ENCODE measurements at places on chromosomes 1 and 21.

GRCh38 chr1:41241749-41242341 is at the start of gene SCMH1:
TSS of gene SCMH1 (minus strand) at chr1:41242306. CDS start at chr1:41186133, 56,173 bp downstream.
- DNase-seq = peak; percentile 92

DNA sequence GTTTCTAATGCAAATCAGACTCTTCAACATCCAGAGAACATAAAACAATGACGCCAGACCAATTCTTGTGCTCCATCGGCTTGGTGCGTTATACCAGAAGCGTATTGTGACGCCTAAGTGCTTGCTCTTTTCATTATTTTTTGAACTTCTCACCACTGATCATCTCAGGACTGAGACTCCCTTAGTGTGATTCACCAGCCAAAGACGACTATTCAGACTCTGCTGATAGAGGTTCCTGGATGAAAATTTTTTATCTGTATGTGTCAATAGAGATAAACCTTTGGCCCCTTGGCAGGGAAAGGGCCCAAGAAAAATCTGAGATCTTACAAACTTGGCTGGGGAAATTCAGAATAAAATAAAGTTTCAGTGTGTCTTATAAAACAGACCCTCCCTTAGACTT is 856 bp upstream of the GREM2 start:
- no peak for DNase-seq

- no peak for DNase-seq
Measured at GRCh38 chr1:203172184-203173010, 3.2 kb downstream of the MYBPH start.

- DNase-seq = no peak
Measured at GRCh38 chr1:92838519-92838918, 6.7 kb downstream of the RPL5 start.

GRCh38 chr21:33391656-33392055 is 11.6 kb upstream of the IFNGR2 start:
- DNase-seq = no peak

DNA sequence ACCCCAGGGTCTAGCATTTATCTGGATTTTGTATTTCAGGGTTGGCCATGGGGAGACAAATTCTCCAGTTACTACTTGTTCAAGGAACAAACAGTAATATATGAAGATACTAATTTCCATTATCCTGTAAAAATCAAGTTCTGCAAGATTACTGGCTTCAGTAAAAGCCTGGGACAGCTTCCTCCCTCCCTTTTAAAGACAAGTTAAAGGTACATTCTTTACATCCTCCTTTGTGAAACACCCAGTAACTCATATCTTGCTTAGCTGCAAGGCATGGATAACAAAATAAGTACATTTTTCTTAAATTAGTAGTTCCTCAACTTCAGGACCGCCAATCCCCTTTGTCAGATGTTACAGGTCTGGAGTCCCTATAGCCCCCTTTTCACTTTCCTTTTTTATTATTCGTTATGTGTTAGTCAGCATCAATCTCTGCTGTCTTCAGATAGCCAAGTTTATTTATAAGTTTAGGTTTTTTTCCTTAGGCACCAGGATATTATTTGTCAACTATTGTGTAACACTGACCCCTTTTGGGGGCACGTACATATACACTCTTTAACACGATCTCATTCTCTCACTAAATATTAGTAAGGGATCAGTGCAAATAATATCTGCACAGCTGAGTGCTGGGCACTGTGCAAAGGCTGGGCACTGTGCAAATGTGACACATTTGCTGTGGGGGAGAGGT is 9.8 kb downstream of the ERRFI1 start:
- no peak for DNase-seq

DNA sequence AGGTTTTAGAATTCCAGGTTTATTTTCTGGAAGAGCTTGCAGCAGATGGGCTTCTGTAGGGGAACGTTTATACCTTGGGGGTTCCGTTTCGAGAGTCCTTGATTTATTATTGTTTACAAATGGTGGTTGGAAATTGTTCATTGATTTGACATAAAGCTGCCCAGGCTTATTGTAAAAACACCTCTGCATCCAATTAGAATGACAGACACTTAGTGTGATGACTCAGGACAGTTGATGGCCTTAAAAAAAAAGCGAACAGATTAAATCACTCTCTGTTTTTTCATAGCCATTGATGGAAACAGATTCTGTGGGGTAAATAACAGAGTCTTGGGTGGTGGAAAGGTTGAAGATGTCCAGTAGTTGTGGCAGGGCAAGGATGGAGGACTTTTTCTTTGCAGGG is 35.4 kb downstream of the GALNT2 start:
- DNase-seq = no peak

GRCh38 chr1:115690972-115691371 is 49.2 kb downstream of the VANGL1 start:
- no peak for DNase-seq

DNA sequence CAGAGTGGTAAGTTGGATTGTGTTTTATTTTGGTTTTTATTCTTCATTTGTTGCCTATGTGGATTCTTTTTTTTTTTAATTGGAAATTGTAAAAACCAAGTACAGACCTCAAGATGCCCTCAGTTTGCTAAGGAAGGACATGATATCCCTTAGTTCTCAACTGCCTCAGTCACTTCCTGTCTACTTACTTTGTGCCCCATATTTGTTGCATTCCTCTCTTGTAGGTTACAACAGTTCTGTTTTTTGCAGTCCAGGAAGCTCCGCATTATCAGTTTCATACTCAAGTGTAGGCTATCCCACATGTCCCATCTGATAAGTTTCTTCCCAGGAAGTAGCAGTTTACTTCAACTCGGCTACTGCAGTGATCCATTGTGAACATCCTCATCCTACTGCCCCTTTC is 82.0 kb downstream of the RPAP2 start:
- DNase-seq = no peak

GRCh38 chr1:198677871-198678270 is 39.0 kb downstream of the PTPRC start:
- DNase-seq = no peak

- no peak for DNase-seq
Measured at GRCh38 chr1:21291184-21291583, 921 bp upstream of the ECE1 start.

DNA sequence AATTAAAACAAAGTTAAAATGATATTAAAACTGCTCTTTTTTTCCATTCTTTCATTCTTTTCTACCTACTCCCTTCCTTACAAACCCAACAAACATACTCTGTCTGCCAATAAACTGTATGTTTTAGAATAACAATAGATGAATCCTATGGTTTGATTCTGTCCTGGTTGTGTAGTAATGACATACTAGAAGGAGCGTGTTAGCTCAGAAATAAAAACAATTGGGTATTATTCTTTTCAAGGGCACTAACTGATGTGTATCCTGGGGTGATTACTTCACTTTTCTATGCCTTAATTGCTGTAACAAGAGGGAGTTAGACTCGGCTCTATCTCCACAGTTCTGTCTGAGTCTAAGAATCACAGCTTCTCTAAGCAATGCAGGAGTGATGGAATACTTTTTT is 194.4 kb downstream of the GIPC2 start:
- no peak for DNase-seq

DNA sequence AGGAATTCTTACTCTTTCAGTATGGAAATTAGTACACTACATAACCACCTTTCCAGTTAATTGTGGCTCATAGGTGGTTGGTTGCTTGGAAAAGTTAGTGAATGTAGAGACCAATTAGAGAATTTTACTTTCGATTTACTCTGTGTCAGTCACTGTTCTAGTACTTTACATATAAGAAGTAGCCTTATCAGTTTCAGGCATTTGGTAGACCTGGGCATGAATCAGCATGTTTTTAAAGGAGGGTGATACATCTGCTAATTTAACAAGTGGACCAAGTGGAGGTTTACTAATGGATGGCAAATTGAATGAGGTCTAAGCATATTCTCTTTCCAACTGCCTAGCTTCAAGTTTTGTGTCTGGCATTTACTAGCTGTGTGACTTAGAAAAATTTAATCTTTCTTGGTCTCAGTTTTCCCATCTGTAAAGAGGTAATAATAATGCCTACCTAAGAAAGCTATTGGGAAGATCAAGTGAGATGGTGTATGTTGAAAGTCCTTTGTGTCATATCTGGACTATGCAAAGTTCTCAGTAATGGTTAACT is 1158.6 kb downstream of the PLA2G4A start:
- no peak for DNase-seq

GRCh38 chr1:47575855-47576757 is 138.3 kb downstream of the FOXD2 start:
- DNase-seq = no peak

GRCh38 chr1:31761883-31762282 is 2.3 kb downstream of the ADGRB2 start:
- no peak for DNase-seq

Data from NCI-H2029 treated with DMSO at 0.1 percent for 48 hours (cell line).